ENCODE measurements at places on chromosomes 1 and 21.

- no peak for DNase-seq
Observed at GRCh38 chr1:228092342-228093049, 10.0 kb downstream of the ARF1 start.

DNA sequence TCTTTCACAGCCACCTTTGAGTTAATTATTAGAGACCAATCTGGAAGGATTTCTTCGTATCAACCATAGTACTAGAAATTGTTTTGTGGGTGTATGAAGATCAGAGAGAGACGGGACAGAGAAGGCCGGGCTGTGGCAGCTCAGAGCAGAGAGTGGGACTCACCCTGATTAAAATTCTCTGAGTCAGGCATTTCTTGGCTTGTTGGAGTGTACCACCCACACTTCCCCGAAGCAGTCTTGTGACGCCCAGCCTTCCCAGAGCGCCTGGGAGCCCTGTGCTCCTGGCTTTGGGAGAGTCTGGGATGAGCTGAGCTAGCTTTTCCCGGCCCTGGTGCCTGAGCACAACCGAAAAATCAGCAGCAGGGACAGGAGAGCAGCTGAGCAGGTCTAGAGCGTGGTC is 19.4 kb downstream of the PLEKHM2 start:
- DNase-seq: no peak

DNA sequence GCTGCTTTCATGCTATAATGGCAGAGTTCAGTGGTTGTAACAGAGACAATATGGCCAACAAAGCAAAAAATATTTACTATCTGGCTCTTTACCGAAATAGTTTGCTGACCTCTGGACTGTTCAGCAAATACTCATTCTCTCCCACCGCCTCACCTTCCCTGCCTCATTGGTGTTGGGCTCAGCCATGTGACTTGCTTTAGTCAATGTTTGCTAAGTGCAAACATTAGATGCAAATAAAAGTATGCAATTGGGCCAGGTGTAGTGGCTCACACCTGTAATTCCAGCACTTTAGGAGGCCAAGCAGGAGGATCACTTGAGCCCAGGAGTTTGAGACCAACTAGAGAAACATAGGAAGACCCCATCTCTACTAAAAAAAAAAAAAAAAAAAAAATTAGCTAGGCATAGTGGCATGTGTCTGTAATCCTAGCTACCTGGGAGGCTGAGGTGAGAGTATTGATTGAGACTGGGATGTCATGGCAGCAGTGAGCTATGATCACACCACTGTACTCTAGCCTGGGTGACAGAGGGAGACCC is 55.1 kb downstream of the RPL5 start:
- no peak for DNase-seq

GRCh38 chr1:44513111-44513510 is 108.1 kb downstream of the RNF220 start:
- DNase-seq: no peak

DNA sequence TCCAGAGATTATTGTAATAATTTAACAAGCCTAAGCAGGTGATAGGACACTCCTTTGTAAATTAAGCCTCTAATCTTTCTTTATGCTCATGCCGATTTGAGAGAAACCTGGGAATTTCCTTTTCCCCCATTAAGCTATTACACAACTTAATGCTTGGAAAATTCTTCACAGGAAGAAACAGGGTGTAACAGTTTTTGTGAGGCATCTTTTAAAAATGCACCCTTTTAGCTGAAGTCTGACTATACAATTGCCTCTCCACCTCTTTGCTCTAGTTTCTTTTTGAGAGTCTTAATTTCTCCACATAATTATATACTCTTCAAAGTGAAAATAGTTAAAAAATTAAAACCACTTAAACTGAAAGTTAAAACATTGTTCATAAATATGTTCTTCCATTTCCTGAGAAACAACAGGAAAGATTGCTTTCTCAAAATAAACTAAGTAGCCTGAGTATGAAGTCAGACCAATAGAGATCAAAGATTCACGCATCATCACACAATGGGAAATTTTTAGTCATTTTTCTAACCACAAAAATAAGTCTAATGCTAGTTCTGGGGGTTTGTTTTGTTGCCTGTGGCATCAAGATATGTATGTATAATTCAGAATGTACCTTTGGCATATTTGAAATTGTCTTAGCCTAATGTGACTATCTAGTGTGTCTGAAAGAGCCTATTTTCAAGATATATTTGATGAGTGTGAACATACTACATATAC is 34.7 kb downstream of the LRRC8D start:
- DNase-seq: no peak

GRCh38 chr1:36553591-36554322 is 71.0 kb upstream of the CSF3R start:
- DNase-seq: peak; percentile 28

All from MV-4-11 (cell line).